ENCODE measurements at places on chromosomes 3 and 15. TPM values are rescaled to one million over a fixed set of nuclear protein-coding genes. Genes with fewer than 3 reads are reported as not detected.

OR5H14 gene
- total RNA-seq = 0.03 TPM

WDR53 gene
- 20.8 TPM for total RNA-seq

POLQ gene
- total RNA-seq = 19.7 TPM

MNS1 gene
- not detected for total RNA-seq

GPR27 gene
- total RNA-seq = 0.46 TPM

FAM174B gene
- total RNA-seq = 4.2 TPM

B3GNT5 gene
- total RNA-seq = 0.25 TPM

ZNF717 gene
- 13.8 TPM for total RNA-seq

UROC1 gene
- total RNA-seq = not detected

DNAJA4 gene
- total RNA-seq = 24.2 TPM

Measured in activated naive CD4-positive, alpha-beta T cell treated with anti-CD3 and anti-CD28 coated beads, Interleukin-2, amount 10 ng/mL, durations not matched to agents 5 hours and 36 hours (primary cell).